ENCODE measurements at places on chromosomes 6 and 20.

DNA sequence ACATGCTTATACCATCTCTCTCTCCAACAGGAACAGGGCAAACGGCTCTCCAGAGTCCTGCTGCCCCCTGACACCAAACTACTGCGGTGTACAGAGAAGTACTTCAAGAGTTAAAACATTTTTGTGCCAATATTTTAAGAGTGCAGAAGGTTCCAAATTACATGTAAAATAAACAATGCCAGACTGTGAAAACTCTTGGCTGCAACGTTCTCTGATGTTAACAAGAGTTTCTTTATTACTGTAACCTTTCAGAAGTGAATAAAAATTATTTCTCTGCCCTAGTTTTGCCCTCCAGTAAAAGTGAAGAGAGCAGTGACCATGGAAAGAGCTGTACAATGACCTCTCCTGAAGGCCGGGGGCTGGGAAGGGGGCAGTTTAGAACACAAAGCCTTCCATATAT, 41.4 kb upstream of the FAM83C start:
- DNase-seq, result no peak

DNA sequence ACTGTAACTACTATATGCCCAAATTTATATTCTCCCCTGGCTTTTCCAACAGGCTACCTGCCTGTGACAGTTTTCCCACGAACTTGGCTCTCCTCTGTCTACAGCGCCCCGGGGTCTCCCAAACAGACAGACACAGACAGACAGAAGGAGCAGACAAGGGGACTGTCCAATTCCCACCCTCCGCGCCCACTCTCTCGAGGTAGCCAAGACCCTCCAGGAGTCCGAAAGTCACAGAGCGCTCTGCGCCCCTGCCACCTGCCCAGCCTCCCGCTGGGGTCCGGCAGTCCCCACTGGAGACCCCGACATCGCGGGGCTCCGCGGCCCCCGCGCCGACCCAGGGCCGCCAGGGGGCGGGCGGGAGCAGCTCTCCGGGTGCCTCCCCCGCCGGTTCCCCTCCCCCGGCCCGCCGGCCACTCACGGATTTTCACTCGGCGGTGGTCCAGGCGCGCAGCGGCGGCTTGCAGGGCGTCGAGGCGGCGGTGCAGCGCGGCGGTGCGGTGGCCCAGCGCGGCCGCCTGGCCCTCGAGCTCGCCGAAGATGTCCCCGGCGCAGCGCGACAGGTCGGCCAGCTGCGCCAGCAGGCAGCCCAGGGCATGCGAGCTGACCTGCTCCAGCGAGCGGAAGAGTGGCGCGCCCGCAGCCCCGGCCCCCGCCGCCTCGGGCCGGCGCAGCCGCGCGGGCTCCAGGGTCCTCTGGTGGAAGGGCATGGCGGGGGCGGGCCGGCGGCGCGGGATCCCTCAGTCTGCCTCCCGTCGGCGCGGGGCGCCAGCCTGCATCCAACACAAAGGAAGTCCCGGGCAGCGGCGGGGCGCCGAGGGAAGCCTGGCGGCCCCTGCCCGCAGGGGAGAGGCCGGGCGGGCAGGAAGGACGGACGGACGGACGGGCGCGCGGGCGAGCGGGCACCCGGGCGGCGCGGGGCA, 81.3 kb upstream of the CCDC28A start:
- peak; percentile 87 for DNase-seq

DNA sequence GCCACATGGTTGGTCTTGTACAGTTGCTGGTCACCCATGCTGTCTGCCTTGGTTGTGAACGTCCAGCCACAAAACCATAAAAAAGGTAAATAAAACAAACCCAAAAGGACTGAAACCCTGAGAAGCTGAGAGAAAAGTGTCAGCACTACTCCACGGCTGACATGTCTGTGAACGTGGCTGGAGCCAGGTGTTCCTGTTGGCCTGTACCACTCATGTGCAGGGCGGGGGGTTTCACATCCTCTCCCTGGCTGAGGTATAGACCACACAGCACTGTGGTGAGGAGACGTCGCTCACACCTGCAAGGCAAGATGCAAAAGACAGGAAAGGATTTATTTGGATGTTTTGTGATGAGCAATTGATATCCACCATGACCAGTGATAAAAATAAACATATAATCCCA, 51.9 kb upstream of the MRPS10 start:
- DNase-seq, result no peak

DNA sequence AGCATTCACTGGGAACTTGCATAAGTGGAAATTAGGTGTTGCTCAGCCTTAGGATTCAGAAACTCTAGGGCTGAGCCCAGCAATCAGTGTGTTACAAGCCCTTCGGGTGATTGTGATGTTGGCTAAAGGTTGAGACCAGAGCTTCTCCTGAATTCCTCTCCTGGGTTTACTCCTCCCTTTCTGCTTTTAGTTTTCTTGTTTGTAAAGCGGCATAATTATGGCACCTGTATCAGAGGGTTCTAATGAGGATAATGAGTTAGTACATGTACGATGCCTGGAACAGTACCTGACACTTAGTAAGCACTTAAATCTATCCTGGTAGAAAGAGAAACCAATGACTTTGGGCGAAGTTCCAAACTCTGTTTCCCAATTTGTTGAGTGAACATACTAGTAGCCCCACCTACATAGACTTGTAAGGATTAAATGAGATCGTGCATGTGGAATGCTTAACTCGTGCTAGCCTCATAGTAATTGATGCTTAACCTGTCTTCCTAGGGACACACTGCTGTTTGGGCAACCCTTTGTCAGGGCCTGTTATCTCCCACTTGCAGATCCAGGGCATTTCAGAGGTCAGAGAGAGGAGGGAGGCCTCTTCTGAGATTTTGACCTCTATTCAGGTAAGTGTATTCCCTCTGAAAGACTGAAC, 932 bp upstream of the EZR start:
- DNase-seq, result peak; percentile 52

DNA sequence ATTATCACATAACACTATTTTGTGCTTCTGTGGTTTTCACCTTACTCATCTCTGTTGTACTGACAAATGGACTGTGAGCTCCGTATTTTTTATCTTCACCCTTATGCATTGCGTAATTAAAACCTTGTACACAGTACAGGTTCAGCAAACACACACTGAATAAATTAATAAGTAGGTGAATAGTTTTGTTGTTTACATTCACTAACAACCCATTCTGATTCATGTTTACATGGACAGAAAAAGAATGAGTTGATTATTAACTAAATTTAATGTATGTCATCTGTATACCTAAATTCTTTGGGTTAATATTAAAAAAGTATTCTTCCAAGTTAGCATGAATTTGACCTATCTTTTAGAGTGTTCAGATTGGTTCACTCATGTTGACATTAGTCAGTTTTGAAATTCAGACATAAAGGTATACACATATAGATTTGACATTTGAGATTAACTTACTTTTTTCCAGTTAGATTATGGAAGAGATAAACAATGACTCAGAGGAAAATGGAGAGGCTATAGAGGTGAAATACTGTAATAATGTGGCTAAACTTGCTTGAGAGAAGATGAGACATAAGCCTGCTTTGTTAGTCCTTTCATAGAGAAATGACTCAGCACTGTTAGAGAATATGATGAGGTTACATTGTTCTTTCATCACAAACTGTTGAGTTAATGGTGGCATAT, 541.7 kb upstream of the FLRT3 start:
- DNase-seq, result no peak

DNA sequence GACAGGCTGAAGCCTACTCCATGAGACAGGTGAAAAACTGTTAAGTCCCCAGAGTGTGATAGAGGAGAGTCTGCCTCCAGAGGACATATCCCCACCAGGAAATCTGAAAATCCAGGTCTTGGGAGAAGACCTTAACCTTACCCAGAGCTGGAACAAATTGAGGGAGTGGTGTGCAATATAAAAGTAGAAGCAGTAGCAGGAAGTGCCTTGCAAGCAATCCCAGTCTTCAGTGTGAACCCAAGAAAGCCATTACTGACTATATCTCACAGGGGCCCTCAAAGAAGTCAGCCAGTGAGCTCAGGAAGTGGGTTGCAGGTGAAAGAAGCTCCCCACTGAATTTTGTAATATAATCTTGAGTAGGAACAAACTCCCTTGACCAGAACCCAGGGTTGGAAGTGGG, 41.9 kb upstream of the PKIB start:
- no peak for DNase-seq

DNA sequence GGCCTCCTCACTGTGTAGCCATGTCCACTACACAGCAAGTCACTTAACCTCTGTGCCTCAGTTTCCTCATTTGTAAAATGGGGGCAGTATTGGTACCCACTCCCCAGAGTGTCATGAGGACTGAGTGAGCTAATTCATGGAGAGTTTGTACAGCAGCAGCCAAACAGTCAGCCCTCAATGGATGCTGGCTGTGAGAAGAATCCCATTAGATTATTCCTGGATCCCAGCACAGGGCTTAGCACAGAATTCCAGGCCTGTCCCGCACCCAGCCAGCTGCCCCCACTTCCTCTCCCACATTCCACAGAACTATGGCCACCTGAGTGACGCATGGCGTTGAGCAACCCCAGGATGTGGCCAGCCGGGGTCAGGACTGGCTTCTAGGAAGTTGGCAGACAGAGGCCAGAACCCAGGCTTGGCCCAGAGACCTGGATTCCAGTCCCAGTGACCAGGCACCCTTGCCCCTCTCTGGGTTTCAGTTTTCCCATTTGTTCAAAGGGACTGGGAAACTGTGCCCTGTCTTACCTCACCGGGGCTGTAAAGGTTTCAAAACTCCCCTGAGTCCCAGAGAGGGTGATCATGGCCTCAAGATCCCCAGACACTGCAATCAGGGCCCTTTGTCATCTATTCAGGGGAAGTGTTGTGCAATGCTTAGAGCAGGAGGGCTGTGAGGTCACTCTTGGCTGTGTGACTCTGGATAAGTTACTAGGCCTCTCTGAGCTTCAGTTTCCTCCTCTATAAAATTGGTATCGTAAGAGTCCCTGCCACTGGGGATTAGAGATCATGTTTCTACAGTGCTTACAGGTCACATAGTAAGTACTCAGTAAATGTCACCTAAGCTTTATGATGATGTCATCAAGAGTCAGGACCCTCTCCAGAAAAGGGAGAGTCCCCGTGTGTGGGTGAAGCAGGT, 3.0 kb upstream of the TGM2 start:
- DNase-seq, result no peak

DNA sequence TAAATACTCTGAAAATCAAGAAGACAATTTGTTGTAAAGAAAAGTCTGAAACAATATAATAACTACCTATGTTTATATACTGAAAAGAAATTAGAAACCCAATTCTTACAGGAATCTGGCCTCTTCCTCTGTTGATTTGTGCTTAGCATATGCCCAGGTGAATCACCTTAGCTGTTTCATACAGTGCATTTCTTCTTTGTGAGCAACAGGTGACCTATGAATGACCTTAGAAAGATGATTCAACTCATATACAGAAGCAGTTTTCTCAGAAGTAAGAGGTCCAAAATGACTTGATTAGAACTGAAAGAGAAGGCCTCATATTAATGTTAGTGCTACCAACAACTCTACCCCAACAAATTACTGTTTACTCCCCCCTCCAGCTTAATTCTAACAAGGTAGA, 419.5 kb upstream of the ID4 start:
- DNase-seq, result no peak

- DNase-seq, result no peak
Measured at GRCh38 chr6:43120944-43121913, 45.1 kb downstream of the PTK7 start.

DNA sequence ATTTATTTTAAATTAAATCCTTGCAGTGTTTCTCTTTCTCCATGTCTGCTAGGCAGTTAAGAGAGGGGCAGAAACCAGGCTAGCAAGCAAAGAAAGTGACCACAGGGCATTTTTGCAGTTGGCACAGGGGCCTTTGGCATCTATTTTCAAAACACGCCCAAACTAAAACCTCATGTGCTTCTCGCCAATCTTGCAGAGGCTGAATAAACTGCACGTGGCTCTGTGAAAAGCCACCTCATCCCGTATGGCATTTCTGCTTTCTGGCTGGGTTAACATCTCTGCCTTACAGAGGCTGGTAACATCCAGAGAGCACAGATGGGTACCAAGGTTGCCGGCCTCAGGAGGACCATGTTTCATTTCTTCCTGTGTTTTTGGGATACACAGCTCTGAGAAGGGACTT, 54.6 kb downstream of the GJA10 start:
- no peak for DNase-seq

DNA sequence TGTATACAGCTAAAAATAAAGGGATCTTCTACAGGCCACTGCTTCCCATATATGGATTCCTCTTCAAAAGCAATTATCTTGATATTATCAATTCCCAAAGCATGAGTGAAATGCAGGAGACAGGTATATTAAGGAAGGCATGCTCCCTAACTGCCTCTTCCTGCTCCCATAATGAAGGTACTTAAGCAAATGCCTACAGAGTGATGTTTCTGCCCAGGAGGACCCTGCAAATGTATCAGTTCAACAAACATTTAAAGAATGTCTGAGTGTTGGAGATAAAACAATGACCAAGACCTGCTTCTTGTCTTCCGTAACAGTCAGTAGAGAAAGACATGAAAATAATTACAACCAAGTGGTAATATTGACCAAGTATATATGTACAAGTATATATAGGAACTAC, 4.2 kb downstream of the UBE2J1 start:
- no peak for DNase-seq

DNA sequence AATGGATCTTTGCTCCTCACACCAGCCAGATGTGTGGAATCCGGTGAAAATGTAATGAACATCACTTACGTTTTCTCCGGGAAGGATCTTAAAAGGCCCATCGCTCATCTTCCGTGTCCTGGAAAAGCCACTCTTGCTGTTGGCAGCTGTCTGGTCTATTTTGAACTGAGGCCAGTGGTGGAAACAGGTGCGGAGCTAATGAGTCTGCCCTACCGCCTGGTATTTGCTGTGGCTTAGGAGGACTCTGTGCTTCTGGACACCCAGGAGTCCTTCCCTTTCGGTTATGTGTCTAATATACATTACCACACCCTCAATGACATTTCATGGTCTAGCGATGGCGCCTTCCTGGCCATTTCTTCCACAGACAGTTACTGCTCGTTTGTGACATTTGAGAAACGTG, 264.2 kb upstream of the PREP start:
- no peak for DNase-seq

- no peak for DNase-seq
Measured at GRCh38 chr6:155795173-155795796, 339.6 kb upstream of the NOX3 start.

DNA sequence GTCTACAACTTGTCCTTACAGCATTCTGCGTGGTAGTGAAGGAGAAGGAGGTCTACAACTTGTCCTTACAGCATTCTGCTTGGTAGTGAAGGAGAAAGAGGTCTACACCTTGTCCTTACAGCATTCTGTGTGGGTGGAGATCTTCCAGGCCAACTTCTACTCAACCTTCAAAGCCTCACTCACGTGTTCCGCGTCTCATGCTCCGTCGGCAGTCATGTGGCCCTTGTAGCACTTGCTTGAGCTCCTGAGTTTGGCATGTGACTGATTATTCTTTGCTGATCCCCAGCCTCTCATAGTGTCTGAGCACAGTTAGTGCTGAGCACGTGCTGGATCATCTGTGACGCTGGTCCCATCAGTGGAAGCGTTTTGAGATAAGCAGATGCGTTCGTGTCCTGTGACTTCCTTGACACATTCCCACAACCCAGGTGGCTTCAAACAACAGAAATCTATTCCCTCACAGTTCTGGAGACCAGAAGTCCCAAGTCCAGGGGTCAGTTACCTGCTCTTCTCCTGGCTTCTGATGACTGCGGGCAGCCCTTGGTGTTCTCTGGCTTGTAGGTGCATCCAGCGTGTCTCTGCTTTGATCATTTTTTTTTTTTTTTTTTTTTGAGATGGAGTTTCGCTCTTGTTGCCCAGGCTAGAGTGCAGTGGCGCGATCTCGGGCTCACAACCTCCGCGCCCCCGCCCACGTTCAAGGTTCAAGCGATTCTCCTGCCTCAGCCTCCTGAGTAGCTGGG, 2.6 kb downstream of the SS18L1 start:
- no peak for DNase-seq

GRCh38 chr6:18154507-18155149, at the start of gene TPMT:
TSS of gene TPMT (minus strand) at chr6:18155077. CDS start at chr6:18149127, 5,950 bp downstream.
- DNase-seq, result no peak

- DNase-seq, result peak; percentile 95
Measured at GRCh38 chr20:31968291-31969126, 558 bp downstream of the XKR7 start.
